ENCODE measurements at places on chromosomes 13 and 19. TPM values are rescaled to one million over a fixed set of nuclear protein-coding genes. Genes with fewer than 3 reads are reported as not detected.

PIAS4 gene
- total RNA-seq, result 19.1 TPM

PRKCG gene
- 1.7 TPM for total RNA-seq

KASH5 gene
- total RNA-seq, result not detected

NOVA2 gene
- 17.5 TPM for total RNA-seq

DNA sequence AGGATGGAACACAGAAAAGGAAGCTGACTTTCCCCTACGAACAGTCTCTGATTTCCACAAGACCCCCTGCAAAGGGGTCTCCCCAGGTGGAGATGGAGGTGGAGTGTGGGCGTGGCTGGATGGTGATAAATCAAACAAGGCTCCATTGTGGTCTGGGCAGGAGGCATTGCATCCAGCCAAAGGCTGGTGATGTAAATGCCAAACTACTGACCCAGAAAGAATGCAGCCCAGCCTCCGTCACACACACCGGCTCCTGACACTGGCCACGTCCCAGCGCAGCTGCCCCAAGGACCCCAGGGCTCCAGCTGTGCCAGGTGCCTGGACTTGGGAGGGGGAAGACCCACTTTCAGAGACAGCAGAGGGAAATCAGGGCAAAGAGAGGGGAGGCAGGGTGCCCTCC, 6.3 kb downstream of the SLC7A1 start:
- no peak for DNase-seq

- peak; percentile 74 for DNase-seq
These were observed 9.4 kb downstream of the HRC start for GRCh38 chr19:49145573-49146407.

- DNase-seq, result no peak
These were observed 13.2 kb downstream of the PCDH8 start for GRCh38 chr13:52835071-52835839.

- no peak for DNase-seq
These were observed 1.8 kb upstream of the MBNL2 start for GRCh38 chr13:97220151-97220900.

DNA sequence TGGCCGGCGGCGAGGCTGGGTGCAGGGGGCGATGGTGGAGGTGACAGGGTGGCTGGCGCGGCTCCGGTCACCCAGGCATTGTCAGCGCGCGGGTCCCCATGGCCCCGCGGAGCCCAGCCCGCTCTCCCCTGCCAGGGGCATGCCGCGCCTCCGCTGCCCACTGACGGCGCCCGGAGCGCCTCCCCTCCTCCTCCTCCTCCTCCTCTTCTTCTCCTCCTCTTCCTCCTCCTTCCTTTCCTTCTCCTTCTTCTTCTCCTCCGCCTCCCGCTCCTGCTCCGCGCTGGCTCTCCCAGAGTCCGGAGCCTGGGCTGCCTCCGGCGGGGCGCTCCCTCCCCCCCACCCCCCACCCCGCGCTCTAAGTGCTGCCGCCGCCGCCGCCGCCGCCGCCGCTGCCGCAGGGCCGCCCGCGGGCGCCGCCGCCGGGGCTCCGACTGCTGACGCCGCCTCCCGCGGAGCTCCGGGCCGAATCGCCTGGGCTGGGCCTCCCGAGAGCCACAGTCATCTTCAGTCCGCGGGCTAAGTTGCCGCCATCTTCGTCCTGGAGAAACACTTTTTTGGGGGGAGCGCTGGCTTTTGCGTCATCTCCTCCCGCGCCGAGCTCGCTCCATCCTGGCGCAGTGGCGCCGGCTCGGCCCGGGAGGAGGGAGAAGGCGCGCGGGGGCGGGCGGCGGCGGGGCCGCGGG, 348.3 kb downstream of the LIG4 start:
- DNase-seq, result peak; percentile 60

- no peak for DNase-seq
These were observed 6.3 kb downstream of the REX1BD start for GRCh38 chr19:18594824-18595373.

GRCh38 chr13:107200491-107200890, 632.6 kb upstream of the ARGLU1 start:
- DNase-seq, result no peak

DNA sequence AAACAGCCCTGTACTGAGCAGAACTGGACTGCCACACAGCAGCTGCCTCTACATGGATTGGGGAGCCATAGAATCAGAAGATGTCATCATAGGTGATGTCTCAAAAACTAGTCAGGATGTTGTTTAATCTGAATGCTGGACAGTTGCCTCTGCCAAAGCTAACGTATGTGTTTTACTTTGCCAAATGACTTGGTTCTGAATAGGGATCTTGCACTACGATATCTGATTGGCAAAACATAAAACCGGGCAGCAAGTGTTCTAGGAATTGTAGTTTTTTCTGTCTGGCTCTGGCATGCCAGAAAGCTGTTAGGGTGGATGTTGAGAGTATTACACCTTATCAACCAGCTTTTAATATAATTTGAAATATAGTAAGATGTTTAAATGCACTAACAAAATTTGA, 645.9 kb downstream of the GPC5 start:
- DNase-seq, result no peak

Measured in cerebellum (tissue), 4 donors.